ENCODE measurements at places on chromosomes 2 and 18. TPM values are rescaled to one million over a fixed set of nuclear protein-coding genes. Genes with fewer than 3 reads are reported as not detected.

The ERBB4 gene
- polyA plus RNA-seq, result 0.81 TPM

The WBP1 gene
- polyA plus RNA-seq, result 177 TPM

The MORN2 gene
- polyA plus RNA-seq, result 33.5 TPM

The ABCB11 gene
- polyA plus RNA-seq, result not detected

The DLGAP1 gene
- polyA plus RNA-seq, result 8.0 TPM

The GPR155 gene
- 2.8 TPM for polyA plus RNA-seq

The WNT6 gene
- 0.56 TPM for polyA plus RNA-seq

The FBXO36 gene
- 2.5 TPM for polyA plus RNA-seq

The HOXD3 gene
- polyA plus RNA-seq, result 1.2 TPM

The SERPINB3 gene
- polyA plus RNA-seq, result not detected

The ST8SIA5 gene
- 45.0 TPM for polyA plus RNA-seq

The ADNP2 gene
- 13.5 TPM for polyA plus RNA-seq

The UBXN2A gene
- 12.1 TPM for polyA plus RNA-seq

The KCNIP3 gene
- polyA plus RNA-seq, result 29.5 TPM

The FSHR gene
- not detected for polyA plus RNA-seq

The NTSR2 gene
- polyA plus RNA-seq, result 18.4 TPM

The IL36RN gene
- polyA plus RNA-seq, result not detected

The MYO7B gene
- polyA plus RNA-seq, result 0.46 TPM

The OR6B2 gene
- polyA plus RNA-seq, result not detected

The KCNG3 gene
- polyA plus RNA-seq, result 0.41 TPM

The ADD2 gene
- polyA plus RNA-seq, result 67.0 TPM

The DSC2 gene
- 0.22 TPM for polyA plus RNA-seq

The TDRD15 gene
- polyA plus RNA-seq, result not detected

Data from brain (organoid and tissue), 16 donors.